Activated CD8-positive, alpha-beta T cell treated with anti-CD3 and anti-CD28 coated beads for 36 hours (primary cell): ENCODE measurements at places on chromosomes 12 and 14. TPM values are rescaled to one million over a fixed set of nuclear protein-coding genes. Genes with fewer than 3 reads are reported as not detected.

DNA sequence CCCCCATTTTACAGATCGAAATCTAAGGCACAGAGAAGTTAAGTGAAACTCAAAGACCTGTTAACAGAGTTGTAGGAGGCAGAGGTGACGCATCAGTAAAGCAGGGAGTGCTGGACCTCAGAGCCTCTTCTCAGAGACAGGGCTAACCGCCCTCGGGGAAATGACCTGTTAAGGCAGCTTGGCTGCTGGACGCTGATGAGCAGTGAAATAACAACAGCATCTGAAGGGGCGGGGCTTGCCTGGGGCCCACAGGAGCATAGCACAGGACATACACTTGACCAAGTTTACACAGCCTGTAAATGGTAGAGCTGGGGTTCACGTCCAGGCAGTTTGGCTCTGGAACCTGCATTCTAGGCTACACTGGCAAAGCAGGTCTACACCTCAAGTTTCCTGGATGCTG is 39.3 kb downstream of the LRTM2 start:
- no peak for DNase-seq

DNA sequence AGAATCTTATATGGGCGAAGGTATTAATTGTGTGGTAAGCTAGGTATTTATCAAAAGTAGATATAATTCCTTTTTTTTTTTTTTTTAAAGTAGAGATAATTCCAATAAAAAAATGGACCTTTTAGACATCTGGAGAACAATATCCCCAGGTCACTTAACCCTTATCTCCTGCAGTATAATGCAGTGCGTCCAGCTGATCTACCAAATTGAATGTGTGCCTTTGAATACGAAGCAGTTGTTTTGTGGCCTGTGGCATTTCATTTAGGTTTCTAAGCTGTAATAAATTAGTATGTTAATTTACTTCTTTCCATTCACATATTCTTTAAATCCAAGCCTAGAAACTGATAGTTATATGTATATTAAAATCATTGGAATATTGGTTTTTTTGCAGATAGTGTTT is 3.1 kb downstream of the FUT8 start:
- DNase-seq: no peak

GRCh38 chr14:38735005-38735404 is 368.0 kb downstream of the SEC23A start:
- DNase-seq: no peak

The ITPK1 gene
- 83.5 TPM for total RNA-seq

DNA sequence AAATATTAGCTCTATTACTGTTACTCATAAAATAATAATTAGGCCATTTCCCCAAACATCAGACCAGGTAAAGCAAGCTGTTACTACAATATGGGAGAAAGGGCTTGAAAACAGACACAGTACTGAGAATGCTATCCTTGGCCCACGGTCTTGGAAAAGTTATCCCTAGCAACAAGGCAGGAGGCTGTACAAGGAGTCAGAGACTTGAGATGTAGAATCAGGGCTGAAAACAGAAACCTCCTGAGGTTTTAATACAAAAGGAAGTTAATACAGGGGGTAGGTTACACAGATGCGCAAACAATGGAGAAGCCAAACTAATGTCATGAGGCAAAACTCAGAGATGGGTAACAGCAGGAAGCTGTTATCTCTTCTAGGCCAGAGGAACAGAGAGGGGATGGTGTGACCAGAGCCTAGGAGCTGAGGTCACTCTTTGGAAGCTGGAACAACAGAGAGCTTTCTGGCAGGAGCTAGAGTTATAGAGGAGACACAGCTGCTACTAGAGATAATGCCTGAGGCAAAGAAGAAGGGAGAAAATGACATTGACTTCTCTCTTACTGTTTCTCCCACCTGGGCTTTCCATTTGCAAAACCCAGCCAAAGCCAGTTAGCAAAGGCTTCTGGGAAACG is 248.8 kb downstream of the SUDS3 start:
- DNase-seq: no peak

The PKP2 gene
- total RNA-seq: 0.13 TPM
